ENCODE measurements at places on chromosomes 1 and 21.

GRCh38 chr1:168672278-168672677 is 56.7 kb downstream of the DPT start:
- no peak for DNase-seq

DNA sequence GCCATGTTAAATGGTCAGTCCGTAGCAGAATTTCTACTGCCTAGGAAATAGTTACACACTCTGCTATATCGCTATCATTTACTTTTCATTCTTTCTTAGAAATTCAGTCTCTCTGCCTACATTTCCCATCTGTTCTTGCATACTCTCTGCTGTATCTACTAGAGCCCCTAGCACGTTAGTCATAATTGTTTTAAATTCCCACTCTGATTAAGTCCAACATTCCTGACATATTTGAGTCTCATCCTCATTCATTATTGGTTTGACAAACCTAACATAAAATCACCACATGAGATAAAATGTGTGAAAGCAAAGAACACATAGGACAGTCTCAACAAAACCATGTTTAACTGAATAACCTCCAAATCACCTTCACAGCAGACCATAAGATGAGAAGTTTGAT is 513.6 kb downstream of the PLPP3 start:
- no peak for DNase-seq

DNA sequence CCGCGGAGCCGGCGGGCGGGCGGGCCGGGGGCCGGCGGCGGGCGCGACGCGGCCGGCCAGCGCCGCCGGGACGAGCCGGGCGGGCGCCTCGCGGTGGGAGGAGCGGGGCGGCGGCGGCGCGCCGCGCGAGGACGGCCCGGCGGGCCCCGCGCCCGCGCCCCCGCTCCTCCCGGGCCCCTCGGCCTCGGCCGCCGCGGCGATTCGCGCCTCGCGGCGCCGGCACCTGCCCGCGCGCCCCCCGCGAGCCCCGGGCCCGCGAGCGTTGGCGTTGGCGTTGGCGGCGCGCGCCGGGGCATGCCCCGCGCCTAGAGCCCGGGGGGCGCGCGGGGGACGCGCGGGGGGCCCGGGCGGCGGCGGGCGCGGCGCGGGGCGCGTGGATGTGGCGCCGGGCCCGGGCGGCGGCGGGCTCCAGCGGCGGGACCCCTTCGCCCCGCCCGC is at the start of gene SKI:
TSS of gene SKI (plus strand) at position 163 of the 438 bp plus-strand sequence. CDS start 448 bp downstream, outside the sequence.
- no peak for DNase-seq

- peak; percentile 92 for DNase-seq
These were observed 15.4 kb downstream of the EFNA3 start for GRCh38 chr1:155093911-155094621.

DNA sequence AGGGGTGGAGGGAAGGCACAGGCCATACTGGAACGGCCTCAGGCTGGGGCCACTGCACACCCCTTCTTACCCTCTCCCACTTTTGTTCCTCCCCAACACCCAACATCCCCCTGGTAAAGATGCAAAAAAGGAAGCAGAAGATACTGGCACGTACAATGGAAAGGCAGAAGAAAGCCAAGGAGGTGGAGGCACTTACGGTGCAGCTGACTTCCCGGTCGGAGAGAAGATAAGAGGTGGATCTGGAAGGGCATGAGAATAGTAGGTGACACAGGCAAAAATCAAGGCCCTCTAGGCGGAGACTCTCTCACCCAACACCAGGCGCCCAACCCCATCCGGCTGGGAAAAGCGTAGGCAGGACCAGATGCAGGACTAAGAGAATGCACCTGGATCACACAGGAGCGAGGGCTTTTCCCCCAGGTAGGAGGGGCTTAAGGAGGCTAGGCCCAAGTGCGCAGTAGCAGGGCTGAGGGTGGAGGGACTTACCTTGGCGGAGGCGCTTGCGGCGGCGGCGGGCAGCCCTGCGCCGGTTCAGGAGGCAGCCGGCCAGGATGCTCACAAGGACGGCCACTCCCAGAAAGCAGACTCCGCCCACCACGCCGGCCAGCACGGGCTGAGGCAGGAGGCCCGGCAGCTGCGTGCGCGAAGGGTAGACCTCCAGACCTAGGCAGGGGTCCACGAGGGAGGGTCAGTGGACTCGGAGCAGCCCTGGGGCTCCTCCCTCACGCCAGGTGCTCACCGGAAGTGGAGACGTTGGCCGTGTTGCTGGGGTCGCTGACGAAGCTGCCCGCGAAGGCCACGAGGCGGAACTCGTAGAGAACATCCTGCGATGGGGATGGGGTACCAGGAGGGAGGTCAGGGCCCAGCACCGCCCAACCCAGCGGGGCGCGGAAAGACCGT is 4.1 kb upstream of the TAGLN2 start:
- DNase-seq: no peak

DNA sequence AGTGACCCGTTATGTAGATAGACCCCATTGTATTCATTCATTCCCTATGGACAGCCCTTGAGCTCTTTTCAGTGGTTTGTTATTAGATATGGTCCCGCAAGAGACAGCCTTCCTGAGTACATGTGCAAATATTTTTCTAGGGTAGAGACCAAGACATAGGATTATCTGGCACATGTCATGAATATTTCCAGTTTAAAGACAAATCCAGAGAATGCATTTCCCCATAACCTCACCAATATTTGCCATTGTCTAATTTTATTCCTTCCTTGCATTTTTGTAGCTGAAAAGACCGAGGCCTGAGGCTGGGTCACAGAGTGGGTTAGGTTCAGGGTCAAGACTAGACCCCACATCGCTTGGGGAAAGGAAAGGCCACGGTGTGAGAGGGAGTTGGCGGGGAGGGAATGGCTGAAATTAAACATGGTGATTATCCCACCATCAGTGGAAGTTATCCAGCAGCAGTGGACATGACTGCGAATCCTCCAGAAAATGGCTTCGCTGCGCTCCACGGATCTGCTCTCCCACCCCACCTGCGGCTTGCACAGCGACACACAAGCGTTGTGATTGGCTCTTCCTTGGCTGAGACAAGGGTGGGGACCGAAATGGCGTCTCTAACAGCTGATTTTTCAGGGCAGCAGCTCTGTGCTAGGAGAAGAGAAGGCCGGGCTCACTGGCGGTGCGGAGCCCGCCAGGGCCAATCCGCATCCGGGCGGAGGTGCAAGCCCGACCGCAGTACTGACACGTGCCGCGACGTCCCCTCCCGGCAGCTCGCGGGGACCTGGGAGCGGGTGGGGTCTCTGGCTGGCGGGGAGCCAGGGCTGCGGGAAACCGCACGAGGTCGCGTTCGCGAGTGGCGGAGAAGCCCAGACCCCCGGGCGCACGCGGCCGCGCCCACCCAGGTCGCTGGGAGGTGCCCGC is 16.1 kb upstream of the STMN1 start:
- DNase-seq: no peak
